Fibroblast of lung (primary cell): ENCODE measurements at places on chromosomes 7 and 10.
A peak's percentile ranks its signal among the peaks of the same experiment; 100 is the strongest.

- DNase-seq = peak; percentile 45
Measured at GRCh38 chr7:151518105-151518946, 1.4 kb downstream of the RHEB start.

DNA sequence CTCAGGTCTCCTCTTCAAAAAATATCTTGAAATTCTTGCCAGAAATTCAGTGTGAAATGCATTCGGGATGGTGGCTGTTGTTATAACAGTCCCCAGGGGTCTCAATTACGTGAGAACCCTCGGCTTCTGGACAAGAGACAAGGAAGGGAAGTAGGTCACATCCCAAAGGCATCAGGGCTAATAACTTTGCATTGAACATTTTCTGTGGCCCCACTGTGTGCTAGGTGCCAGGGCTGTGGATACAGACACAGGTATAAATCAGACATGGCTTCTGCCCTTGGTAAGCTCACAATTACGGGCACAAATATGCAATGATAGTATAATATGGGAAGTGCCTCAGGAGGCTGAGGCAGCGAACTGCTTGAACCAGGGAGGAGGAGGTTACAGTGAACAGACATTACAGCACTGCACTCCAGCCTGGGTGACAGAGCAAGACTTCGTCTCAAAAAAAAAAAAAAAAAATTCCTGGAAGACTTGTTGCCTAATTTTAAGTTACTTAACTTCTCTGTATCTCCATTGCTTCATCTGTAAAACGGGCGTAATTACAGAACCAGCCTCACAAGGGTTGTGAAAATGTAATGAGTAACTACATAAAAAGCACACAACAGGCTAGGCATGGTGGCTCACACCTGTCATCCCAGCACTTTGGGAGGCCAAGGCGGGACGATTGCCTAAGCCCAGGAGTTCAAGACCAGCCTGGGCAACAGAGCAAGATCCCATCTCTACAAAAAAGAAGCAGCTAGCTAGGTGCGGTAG is 2.5 kb upstream of the RHBDD2 start:
- DNase-seq = no peak

- DNase-seq = peak; percentile 66
Measured at GRCh38 chr7:105826143-105826542, 50.3 kb downstream of the ATXN7L1 start.

DNA sequence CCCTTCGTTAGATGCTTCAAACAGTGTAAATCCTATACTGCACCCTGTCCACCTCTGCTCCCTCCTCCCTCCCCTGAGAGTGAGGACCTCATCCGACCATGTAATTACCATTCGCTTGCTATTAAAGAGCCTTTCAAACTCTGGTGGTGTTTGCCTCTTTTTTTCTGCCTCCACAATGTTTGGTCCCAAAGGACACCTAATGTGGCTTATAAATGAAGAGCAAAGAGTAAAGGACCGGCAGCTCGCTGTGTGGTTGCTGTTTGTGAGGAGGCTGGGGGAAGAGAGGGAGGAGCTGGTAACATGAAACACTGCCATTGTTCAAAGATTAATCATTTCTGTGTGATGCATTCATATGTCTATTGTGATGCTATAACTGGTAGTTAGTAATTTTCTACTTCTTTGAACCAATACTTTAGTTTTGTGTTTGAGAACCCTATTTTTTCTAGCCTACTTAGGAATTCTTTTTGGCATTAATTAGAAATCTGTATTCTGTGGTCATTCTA is 27.9 kb downstream of the MTURN start:
- peak; percentile 40 for DNase-seq

DNA sequence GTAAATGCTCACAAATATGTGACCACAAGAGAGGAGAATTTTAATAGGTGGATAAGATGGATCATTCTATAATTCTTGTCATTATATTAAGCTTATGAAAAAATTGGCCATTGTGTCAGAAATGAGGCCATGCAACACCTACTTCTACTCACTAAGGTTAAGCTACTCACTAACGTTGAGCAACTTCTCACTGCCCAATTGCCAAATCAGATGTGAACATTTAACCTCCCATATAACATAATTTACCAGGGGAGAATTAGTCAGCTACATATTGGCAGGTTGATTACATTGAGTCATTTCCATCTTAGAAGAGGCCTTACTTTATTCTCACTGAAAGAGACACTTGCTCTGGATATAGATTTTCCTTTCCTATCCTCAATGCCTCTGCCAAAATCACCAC is 211.2 kb upstream of the DGKB start:
- DNase-seq = peak; percentile 8

DNA sequence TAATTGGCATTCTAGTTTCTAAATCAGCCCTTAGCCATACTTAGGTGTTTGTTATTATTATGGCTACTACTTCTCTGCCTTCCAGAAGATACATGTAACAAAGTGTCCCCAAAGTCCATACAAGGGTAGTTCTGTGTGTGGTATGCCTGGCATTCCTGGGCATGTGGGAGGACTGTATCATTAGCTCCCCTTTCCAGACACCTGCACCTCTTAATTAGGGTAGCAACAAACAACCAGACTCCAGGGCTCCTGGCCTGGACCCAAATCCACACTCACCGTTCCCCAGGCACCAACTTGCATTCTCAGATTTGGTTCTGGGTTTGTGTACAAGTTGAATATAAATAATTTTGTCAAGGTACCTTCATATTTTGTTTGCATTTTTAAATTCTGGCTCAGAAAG is 15.5 kb upstream of the CALD1 start:
- no peak for DNase-seq

GRCh38 chr7:118898284-118898683 is 673.8 kb downstream of the ANKRD7 start:
- no peak for DNase-seq

DNA sequence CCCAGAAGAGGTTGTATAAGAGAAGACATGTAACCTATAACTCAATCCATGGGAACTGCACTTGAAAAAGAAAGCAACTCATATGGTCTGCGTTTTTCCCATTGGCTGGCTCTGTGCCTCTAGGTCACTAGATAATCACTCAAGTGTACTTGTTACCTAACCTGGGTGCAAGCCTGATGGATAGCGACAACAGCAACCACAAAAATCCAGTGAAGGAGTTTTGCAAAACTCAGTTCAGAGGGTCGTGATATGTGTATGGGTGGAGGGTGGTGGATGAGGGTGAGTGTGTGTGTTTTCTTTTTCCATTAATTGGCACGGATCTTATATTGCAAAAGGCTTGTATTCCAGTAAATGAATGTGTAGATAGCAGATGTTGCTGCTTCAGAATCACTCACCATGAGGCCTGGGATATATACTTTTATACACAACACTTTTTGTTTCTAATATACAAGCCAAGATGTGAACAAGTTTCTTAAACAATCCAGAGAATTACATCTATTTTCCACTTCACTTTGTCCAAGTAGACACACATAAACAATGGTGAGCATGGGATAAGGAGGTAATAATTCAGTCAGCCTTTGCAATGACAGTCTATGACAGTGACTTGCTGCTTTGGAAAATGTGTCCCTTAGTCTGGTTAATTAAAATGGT is 286.9 kb upstream of the DKK1 start:
- DNase-seq = no peak
